NCI-H1092 treated with DMSO at 0.1 percent for 48 hours (cell line): ENCODE measurements at places on chromosomes 6 and 20.

- DNase-seq = no peak
Observed at GRCh38 chr6:23200946-23201345, 631.6 kb downstream of the HDGFL1 start.

GRCh38 chr6:110421749-110422443 lies 6.5 kb upstream of the DDO start:
- DNase-seq = no peak

- no peak for DNase-seq
Observed at GRCh38 chr20:64119681-64120341, 12.4 kb upstream of the NPBWR2 start.

- DNase-seq = no peak
Observed at GRCh38 chr20:21342656-21343345, 39.7 kb downstream of the XRN2 start.

GRCh38 chr6:73088138-73088813 lies 137.0 kb downstream of the KHDC1L start:
- no peak for DNase-seq

- DNase-seq = no peak
Observed at GRCh38 chr6:53641348-53641747, 24.2 kb downstream of the KLHL31 start.

DNA sequence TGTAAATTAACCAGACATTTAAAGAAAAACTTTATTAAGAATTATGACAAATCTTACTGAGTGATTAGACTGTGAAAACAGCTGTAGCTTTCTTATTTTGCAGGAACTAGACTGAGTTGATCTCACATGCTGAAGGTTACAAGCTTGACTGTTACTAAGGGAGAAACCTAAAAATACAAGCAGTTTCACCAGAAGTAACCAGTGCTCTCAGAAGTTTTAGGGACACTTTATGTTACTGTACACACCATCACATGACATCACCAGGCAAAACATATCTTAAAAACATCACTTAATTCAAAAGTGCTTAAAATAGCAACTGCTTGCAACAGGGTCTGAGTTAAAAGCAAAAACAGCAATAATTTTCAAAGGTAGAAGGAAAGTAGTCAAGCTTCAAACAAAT lies 5.4 kb downstream of the FBXO30 start:
- DNase-seq = no peak

DNA sequence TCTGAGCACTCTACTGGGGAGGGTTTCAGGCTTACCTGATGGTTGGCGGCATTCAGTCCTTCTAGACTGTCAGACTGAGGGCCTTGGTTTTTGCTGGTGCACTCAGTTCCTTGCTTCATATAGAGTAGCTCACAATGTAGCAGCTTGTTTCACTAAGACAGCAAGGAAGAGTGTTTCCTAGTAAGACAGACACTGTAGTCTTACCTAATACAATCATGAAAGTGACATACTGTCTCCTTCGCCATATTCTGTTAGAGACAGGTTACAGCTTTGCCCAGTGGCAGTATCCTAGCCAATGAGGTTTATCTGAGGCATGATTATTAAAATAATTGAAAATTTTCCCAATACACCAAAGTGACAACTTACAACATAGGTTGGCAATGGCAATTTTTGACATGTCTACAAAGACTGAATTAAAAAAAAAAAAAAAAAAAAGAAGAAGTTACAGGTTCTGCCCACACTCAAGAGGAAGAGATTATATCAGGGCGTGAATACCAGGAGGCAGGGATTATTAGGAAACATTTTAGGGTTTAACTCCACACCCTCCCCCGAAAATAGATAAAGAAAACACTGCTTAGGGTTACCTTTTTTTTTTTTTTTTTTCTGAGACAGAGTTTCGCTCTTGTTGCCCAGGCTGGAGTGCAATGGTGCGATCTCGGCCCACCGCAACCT lies 66.8 kb downstream of the SCAND1 start:
- DNase-seq = no peak

DNA sequence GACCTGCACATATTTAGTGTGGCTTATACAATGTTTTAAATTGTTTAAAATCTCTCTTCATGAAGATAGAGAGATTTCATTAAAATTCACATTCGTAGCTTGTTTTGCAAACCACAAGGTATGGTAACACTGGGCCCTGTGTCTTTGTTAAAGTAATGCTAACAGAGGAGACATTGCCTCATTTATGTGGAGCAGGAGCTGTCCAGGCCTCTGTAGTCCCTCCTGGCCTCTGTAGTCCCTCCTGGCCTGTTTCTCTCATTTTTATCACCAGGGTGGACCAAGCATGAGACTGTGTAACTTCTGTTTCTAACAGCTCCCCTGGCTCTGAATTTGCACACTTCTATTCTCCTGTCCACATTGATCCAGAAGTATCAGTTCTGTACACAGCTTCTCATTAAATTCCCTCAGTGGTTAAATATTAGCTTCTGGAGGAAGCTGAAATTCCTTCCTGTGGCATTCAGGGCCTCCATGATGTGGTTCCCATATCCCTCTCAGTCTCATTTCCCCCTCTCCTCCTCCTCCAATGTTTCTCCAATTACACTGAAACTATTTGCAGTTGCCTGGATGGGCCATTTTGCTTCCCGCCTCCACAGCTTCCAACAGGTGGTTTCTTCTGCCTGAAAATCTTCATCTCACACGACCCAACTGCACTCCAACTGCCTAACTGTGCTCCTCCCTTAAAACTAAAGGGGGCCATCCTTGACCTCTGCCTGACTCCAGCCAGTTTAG lies 340.4 kb downstream of the SYNE1 start:
- DNase-seq = no peak

DNA sequence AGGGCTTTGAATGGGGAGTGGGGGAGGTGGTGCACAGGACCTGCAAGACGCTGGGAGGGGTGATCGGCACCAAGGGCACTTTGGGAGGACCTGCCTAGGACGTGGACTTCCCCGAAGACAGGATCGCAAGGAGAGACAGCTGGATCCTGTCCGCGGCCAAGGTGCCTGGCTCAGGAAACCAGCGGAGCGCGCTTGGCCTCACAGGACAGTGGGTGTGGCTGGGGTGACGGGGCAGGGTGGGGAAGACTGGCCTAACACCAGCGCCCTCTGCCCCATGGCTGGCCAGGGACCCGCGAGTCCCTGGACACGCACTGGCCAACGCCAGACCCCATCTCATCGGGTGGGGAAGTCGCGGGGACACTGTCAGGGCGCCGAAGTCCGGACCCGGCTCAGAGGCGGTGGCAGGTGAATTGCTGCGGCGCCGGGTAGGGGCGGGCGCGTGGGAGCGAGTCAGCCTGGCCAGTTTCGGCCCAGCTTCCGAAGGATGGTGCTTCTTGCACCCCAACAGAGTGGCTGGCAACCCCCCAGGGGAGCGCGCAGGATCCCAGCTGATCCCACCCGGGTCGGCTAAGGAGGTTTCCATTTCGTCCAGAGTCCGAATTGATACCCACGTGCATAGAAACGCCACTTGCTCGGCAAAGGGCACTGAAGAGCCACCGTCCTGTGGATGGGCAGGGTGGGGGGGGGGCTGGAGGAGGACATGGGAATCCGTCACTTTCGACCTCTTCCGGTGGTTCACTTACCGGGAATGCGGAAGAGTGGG lies 785 bp upstream of the THBD start:
- peak; percentile 8 for DNase-seq

- no peak for DNase-seq
Observed at GRCh38 chr6:33440649-33441309, 13.6 kb upstream of the ZBTB9 start.

GRCh38 chr6:106098383-106099234 lies 12.5 kb downstream of the PRDM1 start:
- DNase-seq = no peak

GRCh38 chr6:24646771-24647170 lies 780 bp upstream of the KIAA0319 start:
- DNase-seq = no peak

DNA sequence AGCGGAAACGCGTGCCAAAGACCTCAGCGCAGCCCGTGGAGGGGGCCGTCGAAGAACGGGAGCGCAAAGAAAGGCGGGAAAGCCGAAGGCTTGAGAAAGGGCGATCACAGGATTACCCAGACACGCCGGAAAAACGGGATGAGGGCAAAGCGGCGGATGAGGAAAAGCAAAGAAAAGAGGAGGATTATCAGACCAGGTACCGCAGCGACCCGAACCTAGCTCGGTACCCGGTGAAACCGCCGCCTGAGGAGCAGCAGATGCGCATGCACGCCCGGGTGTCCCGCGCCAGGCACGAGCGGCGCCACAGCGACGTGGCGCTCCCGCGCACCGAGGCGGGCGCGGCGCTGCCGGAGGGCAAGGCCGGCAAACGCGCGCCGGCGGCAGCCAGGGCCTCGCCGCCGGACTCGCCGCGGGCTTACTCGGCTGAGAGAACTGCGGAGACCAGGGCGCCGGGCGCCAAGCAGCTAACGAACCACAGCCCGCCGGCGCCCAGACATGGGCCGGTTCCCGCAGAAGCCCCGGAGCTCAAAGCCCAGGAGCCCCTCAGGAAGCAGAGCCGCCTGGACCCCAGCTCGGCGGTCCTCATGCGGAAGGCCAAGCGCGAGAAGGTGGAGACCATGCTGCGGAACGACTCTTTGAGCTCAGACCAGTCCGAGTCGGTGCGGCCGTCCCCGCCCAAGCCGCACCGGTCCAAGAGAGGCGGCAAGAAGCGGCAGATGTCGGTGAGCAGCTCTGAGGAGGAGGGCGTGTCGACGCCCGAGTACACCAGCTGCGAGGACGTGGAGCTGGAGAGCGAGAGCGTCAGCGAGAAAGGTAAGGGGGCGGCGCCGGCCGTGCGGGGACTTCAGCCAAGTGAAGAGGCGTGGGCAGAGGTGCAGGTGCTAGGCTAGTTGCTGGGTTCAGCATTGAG lies 296.2 kb downstream of the RIMS1 start:
- peak; percentile 24 for DNase-seq

- DNase-seq = no peak
Observed at GRCh38 chr6:41914869-41915530, 5.9 kb downstream of the MED20 start.

DNA sequence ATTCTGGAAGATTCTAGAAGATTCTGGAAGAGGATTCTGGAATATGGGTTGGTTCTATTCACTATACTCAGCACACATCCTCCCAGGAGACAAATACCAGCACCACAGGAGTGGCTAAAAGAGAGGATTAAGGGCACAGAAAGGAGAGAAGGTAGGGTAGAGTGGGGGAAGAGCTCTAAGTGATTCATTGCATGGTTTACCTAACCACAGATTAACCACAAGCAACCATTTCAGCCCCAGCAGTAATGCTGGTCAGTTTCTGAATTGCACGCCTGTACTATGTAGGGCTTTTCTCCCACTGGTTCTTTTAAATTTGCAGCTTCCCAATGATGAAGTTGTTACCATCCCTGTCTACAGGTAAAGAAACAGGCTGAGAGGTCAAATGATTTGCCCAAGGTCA lies 192.7 kb upstream of the PMEPA1 start:
- DNase-seq = no peak

DNA sequence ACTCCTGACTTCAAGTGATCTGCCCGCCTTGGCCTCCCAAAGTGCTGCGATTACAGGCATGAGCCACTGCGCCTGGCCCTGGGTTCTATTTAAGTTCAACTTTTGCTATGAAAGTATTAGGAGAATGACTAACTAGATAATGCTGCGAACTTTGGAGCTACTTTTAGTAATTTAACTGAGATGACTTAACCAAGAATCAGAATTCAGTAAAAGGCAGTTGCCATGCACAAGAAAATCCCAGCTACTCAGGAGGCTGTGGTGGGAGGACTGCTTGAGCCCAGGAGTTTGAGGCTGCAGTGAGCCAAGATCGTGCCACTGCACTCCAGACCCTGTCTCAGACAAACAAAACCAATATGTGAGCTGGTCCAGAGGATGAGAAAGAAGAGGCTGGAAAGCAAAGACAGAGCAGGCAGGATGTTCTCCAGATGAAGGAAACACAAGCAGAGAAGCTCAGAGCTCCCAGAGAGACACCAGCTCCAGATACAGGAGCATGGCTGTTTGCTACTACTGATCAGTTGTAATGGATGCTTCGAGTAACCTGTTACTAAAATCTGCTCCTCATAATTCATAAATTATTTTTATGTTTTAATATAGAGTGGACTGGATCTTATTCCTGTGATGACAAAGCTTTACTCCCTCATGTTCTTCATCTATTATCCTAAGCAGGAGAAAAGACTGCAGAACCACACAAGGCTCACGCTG lies 23.9 kb downstream of the ZNF217 start:
- DNase-seq = no peak

DNA sequence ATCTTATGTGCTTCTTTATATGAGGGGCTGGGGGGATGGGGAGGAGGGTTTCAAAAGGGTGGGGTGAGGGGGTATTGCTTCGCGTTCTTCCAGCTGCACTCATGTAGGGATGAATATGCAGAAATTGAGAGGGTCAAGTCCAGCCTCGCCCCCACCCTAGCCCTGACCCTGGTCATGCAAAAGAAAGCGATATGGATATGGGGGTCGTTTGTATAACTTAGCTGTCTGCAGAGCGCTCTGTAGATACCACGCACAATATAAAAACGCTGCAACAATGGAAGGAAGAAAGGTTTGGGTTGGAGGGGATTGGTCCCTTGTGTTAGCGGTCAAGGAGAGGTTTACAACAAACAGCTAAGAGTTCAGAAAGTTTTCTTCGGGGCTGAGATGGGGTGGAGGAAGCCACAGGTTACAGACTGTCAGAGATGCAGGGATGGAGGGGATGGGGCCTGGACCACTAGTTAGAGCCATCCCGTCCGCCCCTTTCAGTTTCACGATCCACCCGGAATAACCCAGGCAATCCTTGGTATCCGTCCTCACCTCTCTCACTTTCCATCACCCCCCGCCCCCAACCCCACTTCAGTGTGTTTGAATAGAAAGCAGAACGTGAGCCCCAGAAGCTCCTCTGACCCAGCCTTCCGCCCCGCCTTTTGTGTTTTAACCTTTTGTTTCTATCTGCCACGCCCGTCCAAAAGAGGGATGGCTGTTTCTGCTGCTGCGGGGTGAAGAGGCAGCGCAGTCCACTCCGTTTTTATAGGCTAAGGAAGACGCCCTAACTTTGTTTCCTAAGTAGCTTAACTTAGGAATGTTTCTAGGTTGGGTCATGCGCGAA lies 73.5 kb downstream of the SOX4 start:
- DNase-seq = no peak

DNA sequence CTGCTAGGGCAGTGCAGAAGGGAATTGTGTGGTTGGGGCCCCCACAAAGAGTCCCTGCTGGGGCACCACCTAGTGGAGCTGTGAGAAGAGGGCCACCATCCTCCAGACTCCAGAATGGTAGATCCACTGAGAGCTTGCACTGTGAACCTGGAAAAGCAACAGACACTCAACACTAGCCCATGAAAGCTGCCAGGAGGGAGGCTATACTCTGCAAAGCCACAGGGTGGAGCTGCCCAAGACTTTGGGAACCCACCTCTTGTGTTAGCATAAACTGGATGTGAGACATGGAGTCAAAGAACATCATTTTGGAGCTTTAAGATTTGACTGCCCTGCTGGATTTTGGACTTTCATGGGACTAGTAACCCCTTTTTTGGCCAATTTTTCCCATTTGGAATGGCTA lies 328.4 kb upstream of the KHDRBS2 start:
- no peak for DNase-seq

GRCh38 chr6:35398526-35398925 lies 53.6 kb upstream of the FANCE start:
- DNase-seq = no peak

DNA sequence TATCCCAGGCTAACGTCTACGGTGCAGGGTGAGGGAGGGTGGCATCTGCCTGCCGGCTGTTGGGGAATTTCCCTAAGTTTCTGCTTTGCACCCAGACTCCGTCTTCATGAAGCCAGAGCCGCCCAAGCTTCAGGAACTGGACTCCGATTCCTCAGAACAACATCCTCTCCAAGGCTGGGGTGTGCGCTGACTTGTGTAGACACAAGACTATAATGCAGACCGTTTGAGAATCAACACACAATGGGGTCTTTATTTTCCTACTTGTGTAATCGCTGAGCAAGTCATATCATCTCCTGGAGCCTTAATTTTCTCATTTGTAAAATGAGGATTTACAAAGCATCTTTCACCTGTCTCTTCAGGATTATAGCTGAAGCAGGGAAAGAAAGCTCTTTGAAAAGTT lies 160.5 kb upstream of the AGPAT4 start:
- no peak for DNase-seq
